Hematopoietic multipotent progenitor cell (in vitro differentiated cells): ENCODE measurements at places on chromosomes 5 and 9. TPM values are rescaled to one million over a fixed set of nuclear protein-coding genes. Genes with fewer than 3 reads are reported as not detected.

GRCh38 chr9:82989929-82990328 is 73.0 kb downstream of the RASEF start:
- no peak for DNase-seq

The EQTN gene
- total RNA-seq, result not detected

GRCh38 chr5:145976431-145977155 is 40.2 kb downstream of the SH3RF2 start:
- DNase-seq, result no peak

GRCh38 chr5:68408345-68408871 is 192.9 kb downstream of the PIK3R1 start:
- no peak for DNase-seq

- no peak for DNase-seq
Observed at GRCh38 chr9:91746357-91746756, 203.7 kb downstream of the ROR2 start.

DNA sequence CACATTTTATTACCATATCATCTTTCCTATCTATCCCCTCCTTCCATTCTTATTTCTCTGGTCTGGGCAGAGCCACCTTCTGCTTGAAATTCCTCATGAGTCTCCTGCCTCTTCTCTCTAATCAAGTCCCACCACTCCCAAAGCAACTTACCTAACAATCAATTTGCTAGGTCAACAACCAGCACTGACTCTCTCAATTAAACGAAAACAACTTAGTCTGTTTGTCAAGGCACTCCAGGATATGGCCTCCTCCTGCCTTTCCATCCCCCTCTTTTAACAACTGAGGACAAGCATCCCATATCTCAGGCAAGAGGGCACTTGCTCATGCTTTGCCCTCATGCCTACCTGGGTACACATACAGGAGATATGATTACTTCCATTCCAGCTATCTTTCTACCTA is 47.4 kb downstream of the HCN1 start:
- no peak for DNase-seq
